Vagina (tissue), 2 donors: ENCODE measurements at places on chromosomes 3 and 15. TPM values are rescaled to one million over a fixed set of nuclear protein-coding genes. Genes with fewer than 3 reads are reported as not detected.

- DNase-seq: peak; percentile 98
Measured at GRCh38 chr15:59372352-59373211, at the start of gene MYO1E. MYO1E (minus strand) TSS chr15:59372871; CDS start chr15:59372500, 371 bp downstream.

DNA sequence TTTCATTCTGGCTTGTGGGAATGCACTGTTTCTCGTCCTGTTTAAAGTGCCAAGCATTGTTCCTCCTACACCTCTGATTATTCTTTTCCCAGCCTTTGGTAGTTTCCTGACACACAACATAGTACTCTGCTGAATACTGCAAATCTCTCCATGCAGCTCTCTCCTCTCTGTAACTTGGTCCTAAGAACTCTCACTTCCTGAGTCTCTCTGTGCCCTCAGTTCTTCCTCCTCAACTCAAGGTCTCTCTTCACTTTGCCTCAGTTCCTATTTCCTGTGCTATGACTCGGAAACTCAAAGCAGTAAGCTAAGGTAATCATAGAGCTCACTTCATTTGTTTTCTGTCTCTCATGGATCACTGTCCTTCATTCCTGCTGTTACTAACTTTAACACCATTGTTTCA lies 113.4 kb downstream of the ZNF280D start:
- DNase-seq: no peak

DNA sequence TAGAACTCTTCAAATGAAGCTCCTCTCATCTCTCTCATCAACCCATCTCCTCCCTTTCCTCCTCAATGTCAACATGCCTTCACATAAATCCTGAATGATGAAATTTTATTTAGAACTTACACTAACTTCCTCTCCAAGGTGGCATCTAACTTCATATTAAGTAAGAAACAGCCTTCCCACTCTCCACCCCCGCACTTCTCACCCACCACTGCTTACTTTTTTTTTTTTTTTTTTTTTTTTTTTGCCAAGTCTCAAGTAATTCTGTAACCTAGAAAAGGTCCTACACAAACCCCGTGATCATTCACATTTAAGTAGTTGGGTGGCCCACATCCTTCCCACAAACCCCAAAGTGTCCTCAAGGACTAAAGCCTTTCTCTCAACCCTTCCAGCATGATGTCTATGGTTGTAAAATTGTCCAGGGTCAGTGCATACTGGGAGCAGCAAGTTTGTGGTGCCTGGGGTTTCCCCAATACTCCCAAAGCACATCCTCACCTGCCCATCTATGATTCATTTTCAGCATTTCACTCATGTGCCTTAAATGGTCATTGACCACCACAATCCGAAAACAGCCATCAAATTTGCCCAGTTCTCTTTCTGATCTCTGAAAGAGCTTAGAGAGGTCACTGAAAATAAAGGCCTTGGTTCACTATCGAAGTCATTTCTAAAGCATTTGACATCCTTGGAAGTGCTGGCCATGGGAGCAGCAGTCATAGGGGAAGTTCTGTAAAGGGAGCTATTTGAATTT lies 47.2 kb downstream of the CD86 start:
- no peak for DNase-seq

DNA sequence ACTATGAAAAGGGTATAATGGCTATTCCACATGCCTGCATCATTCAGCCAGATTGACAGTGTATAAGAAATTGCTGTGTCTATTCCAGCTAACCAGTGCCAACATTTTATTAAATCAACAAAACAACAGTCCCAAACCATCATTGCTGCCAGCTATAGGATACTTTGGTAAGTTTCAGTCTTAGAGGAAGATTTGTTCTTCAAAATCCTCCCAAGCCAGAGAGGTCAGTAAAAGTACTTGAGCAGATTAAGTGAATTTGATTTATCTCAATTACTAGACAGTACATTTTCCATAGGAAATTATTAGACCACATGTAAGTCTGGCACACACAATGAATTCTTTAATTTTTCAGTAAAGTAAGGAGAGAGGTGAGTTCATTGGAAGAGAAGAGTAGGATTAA lies 50.7 kb downstream of the TFG start:
- DNase-seq: no peak

DNA sequence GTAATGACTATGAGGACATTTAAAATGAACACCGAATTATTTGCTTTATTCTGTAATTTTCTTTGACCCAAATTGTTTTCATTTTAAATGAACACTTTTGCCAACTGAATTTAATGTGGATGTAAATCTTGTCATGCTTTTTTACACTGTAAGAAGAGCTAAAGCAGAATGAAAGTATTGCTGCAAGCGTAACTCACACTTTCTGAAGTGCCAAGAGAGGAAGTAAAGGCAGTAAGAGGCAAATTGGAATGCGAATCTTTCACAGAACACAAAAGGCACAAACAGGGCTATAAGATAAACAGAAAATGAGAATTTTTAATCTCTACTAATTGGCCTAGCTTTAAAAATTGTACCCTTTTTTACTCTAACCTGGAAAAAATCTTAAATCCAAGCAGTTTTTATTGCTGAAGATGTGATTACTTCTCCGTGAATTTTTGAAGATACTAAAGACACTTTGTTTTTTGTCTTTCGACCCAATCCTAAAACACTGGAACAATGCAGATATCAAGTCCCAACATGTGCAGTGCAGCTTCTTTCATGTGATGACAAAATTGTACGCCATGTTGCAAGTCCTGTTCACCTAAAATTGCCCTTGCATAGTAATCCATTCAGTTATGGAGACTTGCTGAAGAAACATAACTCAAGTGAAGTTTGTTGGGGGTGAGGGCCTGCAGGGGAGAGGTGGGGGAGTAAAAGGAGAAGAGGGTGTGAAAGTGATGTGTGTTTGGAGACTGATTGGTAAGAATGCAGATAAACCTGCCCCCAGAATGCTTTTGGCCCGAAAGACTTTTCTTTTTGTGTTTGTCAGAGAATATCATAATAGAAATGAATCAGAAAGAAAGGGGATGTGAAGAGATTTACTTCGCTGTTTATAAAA lies 1.4 kb downstream of the ARID3B start:
- no peak for DNase-seq

- no peak for DNase-seq
Measured at GRCh38 chr3:71045212-71045916, 538.2 kb downstream of the FOXP1 start.

DNA sequence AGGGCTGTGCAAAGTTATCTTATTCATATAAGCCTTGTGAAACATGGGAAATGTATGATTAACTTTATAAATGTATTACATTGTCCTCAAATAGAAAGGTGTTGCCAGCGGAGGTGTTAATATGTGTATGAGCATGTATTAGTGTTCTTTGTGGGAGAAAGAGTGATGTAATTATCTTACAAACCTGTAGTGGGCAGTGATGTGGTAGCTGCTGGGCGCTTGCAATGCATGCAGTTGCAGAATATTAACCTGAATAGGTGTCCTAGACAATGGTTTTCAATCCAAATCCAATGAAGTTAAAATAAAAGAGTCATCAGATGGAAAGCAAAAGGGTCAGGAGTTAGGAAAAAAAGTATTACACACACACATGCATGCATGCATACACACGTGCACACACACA lies 881.3 kb upstream of the CADM2 start:
- DNase-seq: no peak

The BCL2A1 gene
- 1.7 TPM for total RNA-seq

The ALDH1A3 gene
- 62.9 TPM for total RNA-seq
